ENCODE measurements at places on chromosomes 16 and 17. TPM values are rescaled to one million over a fixed set of nuclear protein-coding genes. Genes with fewer than 3 reads are reported as not detected.

The PLXDC1 gene
- not detected for total RNA-seq

The TK2 gene
- total RNA-seq: 20.2 TPM

The MPG gene
- total RNA-seq: 138 TPM

The NT5M gene
- total RNA-seq: 0.81 TPM

The UMOD gene
- not detected for total RNA-seq

Measured in endothelial cell of coronary artery (primary cell).